ENCODE measurements at places on chromosomes 1 and 21. TPM values are rescaled to one million over a fixed set of nuclear protein-coding genes. Genes with fewer than 3 reads are reported as not detected.

DNA sequence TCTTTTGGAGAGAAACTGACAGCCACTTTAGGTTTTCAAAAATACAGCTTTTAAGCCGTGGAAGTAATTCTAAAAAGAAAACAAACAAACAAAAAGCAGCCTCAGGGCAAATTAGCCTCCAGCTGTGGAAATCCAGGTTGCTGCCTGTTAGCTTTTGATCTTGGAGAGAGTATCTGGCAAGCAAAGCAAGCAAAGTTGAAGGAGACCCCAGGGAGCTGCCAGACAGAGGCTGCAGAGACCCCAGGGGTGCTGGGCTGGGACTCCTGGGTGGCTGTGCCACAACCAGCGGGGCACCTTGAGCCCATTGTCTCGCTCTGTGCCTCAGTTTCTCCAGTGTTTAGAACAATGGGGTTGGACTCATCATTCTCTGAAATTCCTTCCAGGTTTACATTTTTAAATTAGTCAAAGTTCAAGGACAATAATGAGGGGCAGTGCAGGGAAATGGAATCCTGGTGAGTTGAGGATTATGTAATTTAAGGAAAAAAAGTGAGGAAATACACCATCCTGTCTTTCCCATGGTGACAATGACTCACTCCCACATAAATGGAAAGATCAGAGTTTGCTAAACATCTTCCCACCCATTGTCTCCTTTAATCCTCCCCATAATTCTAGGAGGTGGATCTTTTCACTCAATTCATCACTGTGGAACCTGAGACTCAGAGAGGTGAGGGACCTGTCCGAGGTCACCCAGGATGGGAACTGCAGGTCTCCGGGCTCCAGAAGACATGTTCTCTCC, 480.5 kb downstream of the MATN1 start:
- no peak for DNase-seq

The CASZ1 gene
- 76.3 TPM for total RNA-seq

The DFFB gene
- total RNA-seq = 18.3 TPM

- peak; percentile 7 for DNase-seq
Measured at GRCh38 chr1:1084372-1085170, 10.5 kb upstream of the RNF223 start.

DNA sequence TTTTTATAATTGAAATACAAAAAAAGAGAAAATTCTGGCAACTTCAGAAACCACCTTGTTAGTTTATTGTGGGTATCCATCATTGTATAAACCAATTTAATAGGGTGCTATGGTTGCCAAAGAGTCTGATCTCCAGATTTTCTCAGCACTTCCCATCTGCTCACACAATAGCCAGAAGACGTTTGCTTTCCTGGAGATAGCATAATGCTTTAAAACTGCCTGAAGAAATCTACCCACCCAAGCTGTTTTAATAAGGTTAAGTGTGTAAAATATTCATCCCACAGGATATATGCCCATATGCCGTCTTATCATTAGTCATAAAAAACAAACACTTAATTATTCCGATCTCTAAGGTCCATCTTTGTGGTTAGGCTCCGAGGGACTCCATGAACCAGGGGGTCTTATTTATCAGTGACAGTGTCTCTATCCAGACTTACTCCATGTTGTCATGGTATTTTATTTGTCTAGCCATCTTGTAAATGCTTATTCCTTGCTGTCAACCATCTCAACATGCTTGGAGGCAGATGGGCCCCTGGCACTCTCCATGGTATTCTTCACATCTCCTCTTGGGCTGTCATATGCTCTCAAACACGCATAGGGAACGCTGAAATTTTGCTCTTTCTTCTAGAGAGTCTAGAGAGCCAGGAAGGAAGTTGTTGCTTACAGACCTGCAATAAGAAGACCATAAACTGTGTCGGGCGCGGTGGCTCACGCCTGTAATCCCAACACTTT, 58.5 kb downstream of the MAP10 start:
- no peak for DNase-seq

All from transverse colon (tissue), 4 donors.